Esophagus squamous epithelium (tissue), 5 donors: ENCODE measurements at places on chromosomes 11 and 22. TPM values are rescaled to one million over a fixed set of nuclear protein-coding genes. Genes with fewer than 3 reads are reported as not detected.

SLC6A5 gene
- total RNA-seq = not detected

- DNase-seq = no peak
Measured at GRCh38 chr11:121241343-121242211, 51.0 kb upstream of the SC5D start.

SOX6 gene
- total RNA-seq = 7.9 TPM

DNA sequence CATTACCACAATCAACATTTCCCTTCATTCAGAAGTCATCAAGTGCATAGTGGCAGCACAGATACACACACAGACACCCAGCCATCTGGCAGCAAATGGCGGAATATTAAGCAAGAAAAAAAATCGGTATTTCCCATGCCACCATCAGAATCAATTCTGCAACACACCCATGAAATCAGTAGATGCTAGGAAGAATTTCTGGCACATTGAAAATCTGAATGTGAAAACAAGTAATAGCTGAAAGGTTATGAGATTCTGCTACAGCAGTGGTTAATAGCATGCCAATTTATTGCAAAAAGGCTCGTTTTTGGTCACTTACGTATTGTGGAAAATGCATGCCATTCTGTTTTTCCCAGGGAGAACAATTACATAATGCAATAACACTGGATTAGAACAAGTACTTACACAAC, 91.1 kb downstream of the PICALM start:
- no peak for DNase-seq

- DNase-seq = no peak
Measured at GRCh38 chr22:37632174-37633088, 7.0 kb upstream of the SH3BP1 start.

- DNase-seq = no peak
Measured at GRCh38 chr11:86632499-86633269, 39.7 kb downstream of the ME3 start.

- no peak for DNase-seq
Measured at GRCh38 chr11:47216121-47216798, 1.5 kb downstream of the DDB2 start.

C11orf52 gene
- total RNA-seq = 2.4 TPM

DNA sequence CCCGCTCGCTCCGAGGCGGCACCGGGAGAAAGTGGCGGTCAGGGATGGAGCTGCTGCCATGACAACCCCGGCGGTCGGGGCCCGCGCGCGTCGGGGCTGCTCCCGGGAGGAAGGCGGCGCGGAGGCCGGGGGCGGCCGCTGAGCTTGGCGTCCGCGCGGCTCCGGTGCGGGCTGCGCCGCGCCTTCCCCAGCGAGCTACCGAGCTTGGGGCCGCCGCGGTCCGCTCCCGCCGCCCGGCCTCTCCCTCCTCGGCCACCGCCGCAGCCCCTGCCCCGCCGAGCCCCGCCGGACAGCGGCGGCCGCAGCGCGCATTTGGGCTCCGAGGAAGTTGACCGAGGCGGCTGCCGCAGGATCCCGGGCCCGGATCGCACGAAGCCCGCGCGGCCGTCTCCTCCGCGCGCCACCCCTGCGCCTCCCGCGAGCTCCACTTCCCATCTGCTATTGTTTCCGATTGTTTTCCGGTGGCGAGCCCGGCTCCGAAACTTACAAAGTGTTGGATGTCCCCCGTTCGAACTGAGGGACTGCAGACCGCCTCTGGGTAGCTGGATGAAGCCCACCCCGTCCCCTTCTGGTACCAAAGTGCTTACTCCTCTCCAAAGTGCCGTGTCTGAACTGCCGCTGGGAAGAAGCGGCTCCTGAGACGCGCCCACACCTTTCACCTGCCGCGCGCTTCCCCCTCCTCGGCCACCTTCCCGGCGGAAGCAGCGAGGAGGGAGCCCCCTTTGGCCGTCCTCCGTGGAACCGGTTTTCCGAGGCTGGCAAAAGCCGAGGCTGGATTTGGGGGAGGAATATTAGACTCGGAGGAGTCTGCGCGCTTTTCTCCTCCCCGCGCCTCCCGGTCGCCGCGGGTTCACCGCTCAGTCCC, 540.3 kb downstream of the NTM start:
- DNase-seq = no peak

TBRG1 gene
- 23.3 TPM for total RNA-seq

FAT3 gene
- 0.29 TPM for total RNA-seq

- no peak for DNase-seq
Measured at GRCh38 chr11:2689651-2690575, 9.9 kb downstream of the KCNQ1OT1 start.

APLNR gene
- 0.26 TPM for total RNA-seq

DNA sequence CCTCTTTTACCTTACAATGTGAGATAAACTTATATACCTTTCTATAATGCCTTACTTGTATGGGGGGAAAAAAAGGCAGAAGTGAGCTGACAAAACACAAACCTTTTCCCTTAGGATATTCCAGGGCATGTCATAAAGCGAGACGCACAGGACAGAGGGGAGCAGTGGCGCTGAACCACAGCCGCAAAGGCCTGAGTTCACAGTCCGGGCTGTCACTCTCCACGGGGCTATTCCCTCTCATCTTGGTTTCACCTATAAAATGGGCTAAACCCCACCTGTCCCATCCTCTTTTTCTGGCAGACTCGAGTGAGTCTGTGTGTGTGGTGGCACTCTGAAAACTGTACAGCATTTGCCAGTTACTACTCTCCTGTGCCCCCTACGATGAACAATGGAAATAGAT, 14.4 kb upstream of the FXYD2 start:
- no peak for DNase-seq

DNA sequence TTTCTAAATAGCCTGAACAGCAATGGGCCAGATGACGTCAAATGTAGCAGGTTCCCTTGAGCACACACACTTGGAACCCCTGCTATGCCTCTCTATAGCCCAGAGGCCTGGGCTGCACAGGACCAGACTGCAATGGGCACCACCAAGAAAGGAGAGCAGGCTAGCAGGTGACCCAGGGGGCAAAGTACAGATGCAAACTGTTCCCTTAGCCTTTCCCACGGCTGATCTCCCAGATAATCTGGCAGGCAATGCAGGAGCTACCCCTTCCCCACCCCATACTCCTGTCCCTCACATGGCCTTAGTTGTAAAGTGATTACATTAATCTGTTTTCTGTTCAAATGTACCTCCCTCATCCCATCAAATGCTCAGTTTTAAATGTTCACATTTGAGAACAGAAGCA, 41.3 kb downstream of the SMCO4 start:
- no peak for DNase-seq

- no peak for DNase-seq
Measured at GRCh38 chr11:96061069-96061468, 137.2 kb upstream of the MTMR2 start.

GRCh38 chr11:11416502-11416901, 63.5 kb upstream of the CSNK2A3 start:
- no peak for DNase-seq

DNA sequence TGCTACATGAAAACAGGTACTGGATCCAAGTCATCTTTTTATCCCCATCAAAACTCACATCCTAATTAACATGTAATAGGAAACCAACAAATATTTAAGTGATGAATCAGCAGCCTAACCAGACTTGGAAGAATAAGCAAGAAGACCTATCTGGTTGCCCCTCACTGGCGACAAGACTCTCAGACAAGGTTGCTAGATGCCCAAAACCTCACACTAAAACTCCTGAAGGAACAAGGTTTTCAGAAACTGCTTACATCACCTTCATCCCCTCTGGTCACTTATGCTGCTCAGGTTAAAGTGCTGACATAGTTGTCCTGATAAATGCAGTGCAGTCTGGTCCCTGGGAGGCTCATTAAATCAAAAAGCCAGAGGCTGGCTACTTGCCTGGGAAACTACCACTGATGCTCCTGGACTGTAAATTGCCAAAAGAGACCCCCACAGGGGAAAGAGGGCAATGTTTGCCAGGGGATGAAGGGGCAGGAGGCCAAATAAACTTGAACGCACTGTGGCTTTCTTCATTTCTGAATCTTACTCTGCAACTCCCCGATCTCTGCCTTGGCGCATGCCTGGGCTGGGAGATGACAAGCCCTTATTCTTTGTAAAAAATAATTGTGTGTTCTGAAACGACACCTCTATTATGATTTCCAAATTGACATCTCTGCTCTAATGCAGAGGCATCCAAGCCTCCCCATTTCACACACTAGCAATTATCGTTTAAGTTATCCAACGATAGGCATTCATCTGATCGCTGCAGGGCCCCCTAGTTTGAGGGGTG, 72.7 kb downstream of the AMBRA1 start:
- no peak for DNase-seq

GRCh38 chr11:17649261-17649660, 70.1 kb upstream of the MYOD1 start:
- DNase-seq = no peak

GRCh38 chr11:75014129-75014528, 25.4 kb downstream of the NEU3 start:
- DNase-seq = no peak

KRTAP5-11 gene
- total RNA-seq = not detected

BMAL1 gene
- total RNA-seq = 23.0 TPM

DNA sequence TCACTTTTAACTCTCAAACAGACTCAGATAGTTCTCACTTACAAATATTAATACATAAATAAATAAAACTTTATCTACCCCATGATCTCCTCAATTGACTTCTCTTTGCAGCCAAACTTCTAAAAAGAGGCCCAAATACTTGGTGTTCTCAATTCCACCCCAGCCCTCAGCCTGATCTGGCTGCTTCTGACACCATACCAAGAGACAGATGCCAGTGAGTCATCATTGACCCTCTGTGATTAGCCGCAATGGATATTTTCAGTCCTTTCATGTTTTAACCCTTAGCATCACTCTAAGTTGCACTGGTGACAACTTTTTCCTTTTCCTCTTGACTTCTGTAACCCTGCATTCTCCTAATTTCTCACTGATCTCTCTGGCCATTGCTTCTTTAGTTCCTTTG, 184.1 kb upstream of the ARHGAP20 start:
- no peak for DNase-seq

- DNase-seq = peak; percentile 57
Measured at GRCh38 chr22:20507253-20508066, at the start of gene MED15. TSS of gene MED15 (plus strand) at chr22:20507610. CDS start at chr22:20507679, 69 bp downstream.

DNA sequence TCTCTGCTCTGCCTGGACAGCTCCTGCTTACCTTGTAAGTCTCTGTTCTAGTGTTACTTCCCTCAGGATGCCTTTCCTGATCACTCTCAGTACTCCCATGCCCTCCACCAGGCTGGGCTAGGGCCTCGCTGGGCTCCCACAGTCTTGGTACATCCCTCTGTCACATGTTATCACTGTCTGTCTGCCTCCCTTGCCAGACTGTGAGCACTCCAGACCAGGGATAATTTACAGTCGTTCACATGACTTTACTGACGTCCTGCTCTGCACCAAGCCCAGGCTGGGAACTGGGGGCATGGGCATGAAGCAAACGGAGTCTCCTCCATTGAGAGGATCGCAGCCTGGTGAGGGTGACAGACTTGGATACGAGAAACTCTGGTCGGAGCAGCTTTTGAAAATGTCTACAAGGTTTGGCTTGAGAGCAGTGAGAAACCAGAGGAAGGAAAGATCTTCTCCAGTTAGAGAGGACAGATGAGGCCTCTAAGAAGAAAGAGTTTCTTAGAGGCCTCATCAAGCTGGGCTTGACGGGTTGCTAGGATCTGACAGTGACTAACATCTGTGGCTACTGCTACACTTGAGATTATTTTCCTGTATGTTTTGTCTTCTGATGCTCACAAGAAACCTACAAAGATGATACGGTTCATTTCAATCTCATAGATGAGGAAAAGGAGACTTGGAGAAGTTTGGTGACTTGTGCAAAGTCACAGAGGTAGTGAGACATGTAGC, 12.5 kb downstream of the USP35 start:
- DNase-seq = no peak

DNA sequence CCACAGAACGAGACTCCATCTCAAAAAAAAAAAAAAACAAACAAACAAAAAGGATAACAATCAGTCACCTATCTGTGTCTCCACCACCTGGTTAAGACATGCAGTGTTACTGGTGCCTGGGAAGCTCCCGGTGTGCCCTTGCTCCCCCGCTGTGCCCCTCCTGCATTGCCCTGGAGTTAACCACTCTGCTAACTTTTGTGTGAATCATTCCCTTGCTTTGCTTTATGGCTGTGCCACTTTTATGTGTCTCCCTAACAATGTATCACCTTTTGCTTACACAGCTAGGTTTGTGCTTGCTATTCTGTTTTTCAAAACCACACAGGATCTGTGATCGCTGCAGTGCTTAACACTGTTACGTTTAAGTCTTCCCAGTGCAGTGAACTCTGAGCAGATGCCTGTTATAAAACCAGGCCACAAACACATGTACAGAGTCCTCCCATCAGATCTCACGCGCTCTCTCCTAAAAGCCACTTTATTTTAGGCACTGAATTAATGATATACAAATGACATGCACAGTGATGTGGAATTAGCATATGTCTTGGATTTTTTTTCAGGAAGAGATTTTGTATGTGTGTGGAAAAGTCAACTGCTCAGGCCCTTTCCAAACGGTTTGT, 69.9 kb downstream of the BUD13 start:
- DNase-seq = no peak

DNA sequence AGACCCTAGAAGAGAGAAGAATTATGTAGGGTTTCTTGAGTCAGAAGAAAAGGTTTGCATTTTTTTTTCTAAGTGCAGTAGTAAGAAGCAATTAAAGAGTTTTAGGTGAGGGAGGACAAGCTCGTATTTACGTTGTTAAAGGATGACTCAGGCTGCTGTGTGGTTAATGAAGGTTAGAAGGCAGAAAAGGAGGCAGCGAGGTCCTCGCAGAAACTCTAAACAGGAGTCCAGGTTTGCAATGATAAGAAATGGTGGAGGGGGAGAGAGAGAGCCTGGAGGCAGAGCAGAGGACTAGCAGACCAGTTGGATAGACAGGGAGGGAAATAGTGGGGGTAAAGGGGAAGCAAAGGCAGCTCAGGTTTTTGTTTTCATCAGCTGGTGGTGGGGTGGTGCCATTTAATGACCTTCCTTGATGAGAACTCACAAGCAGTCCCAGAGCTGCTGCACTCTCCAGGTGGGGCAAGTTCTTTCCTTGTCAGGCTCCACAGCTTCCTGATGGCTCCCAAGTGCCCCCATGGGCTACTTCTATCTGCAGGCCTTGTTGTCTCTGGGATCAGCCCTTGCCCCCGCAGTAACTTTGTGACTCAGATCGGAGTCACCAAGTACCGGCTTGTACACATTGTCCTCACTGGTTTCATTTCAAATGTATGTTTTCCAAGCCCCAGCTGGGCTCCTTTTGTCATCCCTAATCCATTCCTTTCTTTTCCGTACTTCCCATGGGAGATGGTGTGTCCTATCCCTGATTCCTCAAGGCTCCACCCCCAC, 8.3 kb upstream of the INSC start:
- no peak for DNase-seq

NNMT gene
- total RNA-seq = 19.7 TPM

- no peak for DNase-seq
Measured at GRCh38 chr11:9148035-9148434, 56.6 kb upstream of the SCUBE2 start.

DNA sequence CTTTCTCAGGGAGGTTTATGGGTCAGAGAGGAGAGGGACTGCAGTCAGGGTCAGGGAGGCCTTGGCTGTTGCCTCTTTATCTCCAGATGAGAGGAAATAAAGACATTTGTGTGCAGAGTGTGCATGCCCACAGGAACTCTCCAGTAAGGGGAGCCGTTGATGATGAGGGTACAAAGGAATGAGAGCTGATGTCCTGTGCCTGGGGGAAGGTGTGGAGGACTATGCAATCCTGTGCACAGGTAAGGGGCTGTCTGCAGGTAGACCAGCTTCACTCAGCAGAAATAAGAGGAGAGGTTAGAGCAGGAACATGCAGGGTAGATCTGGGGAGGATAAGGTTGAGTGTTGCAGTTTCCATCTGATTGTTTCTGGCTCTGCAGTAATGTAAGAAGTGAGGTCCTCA, 132.6 kb downstream of the NTM start:
- DNase-seq = no peak

- no peak for DNase-seq
Measured at GRCh38 chr11:17277024-17277584, 565 bp downstream of the NUCB2 start.

OR8D1 gene
- total RNA-seq = not detected

RAB30 gene
- 7.8 TPM for total RNA-seq
